NCI-H1436 treated with DMSO at 0.1 percent for 48 hours (cell line): ENCODE measurements at places on chromosomes 11 and 22.

- no peak for DNase-seq
Observed at GRCh38 chr11:103959279-103959942, 77.0 kb upstream of the DDI1 start.

- no peak for DNase-seq
Observed at GRCh38 chr11:77371646-77372045, 70.2 kb upstream of the GDPD4 start.

- DNase-seq, result no peak
Observed at GRCh38 chr11:107705027-107705426, 6.8 kb downstream of the SLN start.

DNA sequence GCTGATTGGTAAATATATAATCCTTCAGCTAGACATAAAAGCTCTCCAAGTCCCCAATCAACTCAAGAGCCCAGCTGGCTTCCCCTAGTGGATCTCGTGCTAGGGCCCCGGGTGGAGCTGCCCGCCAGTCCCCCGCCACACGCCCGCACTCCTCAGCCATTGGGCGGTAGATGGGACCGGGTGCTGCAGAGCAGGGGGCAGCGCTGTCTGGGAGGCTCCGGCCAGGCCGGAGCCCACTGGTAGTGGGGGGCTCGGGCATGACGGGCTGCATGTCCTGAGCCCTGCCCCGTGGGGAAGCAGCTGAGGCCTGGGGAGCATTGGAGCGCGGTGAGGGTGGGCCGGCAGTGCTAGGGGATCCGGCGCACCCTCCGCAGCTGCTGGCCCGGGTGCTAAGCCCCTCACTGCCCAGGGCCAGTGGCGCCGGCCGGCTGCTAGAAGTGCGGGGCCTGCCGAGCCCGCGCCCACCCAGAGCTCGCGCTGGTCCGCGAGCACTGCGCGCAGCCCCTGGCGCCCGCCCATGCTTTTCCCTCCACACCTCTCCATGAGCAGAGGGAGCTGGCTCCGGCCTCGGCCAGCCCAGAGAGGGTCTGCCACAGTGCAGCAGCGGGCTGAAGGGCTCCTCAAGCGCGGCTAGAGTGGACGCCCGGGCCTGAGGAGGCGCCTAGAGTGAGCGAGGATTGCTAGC is 1680.6 kb upstream of the RAG2 start:
- no peak for DNase-seq

GRCh38 chr11:104390651-104391050 is 226.7 kb upstream of the PDGFD start:
- no peak for DNase-seq

DNA sequence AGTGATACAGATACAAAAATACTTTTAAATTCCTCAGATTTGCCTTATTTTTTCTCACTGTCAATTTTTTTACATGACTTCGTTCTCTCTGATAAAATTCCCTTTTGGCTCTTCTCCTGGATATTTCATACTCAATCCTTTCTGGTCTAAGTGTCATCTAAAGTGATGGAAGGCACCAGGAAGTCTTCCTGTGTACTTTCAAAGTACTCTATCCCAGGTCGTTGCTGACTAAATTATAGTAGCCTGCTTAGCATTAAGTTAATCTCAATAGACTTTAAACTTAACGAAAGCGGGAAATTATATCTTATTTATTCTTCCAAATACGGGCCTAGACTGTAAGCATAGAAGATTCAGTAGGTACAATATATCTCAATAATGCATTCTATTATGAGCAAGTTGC is 67.8 kb downstream of the CASP12 start:
- no peak for DNase-seq

DNA sequence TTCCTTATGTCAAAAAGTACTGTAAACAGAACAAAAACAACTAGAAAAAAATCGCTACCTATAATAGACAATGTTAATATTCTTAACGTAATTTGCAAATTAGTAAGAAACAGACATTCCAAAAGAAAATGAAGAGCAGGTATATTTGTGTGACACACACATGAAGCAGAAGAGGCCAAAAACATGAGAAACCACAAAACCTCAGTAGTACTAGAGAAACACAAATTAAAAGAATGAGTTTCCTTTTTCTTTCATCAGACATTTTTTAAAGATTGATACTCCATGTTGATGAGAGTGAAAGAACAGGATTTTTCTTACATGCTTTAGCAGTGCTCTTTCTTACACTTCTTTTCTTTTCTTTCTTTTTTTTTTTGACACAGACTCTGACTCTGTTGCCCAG is 34.2 kb upstream of the PCF11 start:
- no peak for DNase-seq

- no peak for DNase-seq
Observed at GRCh38 chr22:41308544-41308947, 7.2 kb downstream of the ZC3H7B start.

- no peak for DNase-seq
Observed at GRCh38 chr11:7638710-7639642, 34.3 kb downstream of the CYB5R2 start.

DNA sequence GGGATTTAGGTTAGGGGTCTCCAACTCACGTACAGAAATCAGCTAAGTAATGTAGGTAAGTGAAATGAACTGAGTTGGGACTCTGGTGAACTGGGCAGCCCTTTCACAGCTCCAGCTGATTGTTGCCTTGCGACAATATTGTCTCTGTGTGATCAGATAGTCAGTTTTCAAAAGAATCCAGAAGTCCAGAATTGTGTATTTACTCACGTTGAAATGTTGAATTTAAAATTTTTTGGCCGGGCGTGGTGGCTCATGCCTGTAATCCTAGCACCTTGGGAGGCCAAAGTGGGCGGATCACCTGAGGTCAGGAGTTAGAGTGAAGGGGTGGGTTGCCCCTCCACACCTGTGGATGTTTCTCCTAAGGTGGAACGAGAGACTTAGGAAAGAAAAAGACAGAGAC is 18.8 kb upstream of the WDR74 start:
- DNase-seq, result no peak

DNA sequence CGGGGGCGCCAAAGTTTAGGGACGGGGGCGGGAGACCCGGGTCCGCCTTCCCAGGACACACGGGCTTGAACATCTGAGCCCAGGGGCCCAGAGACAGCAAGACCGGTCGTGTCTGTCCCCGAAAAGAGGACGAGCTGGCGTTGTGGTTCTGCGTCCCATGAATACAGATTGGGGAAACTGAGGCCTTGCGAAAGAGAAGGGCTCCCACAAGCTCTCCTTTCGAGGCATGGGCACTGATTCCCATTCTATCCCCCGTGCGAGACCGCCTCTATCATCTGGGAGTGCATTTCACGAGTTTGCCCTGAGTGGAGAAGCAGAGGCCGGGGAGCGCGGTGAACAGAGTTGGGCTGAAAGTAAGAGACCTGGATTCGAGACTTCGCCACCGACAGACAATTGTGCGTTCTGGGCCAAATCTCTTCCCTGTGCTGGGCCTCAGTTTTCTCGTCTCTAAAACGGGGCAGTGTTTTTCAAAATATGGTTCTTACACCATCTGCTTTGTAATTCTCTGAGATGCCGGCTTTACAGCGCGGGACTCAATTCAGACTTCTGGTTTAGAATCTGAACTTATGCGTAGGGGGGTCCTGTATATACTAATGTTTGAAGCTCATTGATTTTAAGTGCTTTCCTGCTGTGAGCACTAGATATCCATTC is 471 bp downstream of the RNF185 start:
- DNase-seq, result no peak

DNA sequence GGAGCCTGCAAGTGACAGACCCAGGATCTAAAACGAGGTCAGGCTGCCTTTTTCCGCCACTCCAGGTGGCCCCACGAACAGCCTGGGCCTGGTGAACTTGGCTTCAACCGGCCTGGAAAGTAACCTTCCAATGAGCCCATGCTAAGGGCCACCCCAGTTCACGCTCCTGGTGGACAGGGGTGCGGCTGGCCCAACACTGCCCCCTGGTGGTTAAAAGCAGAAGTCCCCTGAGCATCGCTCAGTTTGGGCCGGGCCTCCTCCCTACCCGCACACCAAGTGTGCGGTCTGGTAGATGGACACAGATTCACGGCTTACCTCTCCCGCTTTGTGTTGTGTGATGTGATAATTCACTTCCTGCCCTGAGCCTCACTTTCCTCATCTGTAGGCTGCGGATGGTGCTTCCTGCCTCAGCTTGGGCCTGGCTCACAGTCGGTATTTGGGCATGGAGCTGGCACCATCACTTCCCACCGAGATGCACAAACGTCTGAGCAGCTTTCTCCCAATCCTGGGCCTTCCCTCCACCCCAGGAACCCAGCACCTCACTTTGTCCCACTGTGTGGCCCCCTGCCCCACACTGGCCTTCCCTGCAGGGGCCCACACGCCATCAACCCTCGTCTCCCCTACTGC is 13.7 kb upstream of the SEC14L3 start:
- DNase-seq, result no peak

- no peak for DNase-seq
Observed at GRCh38 chr11:46560300-46560991, 33.4 kb downstream of the AMBRA1 start.

DNA sequence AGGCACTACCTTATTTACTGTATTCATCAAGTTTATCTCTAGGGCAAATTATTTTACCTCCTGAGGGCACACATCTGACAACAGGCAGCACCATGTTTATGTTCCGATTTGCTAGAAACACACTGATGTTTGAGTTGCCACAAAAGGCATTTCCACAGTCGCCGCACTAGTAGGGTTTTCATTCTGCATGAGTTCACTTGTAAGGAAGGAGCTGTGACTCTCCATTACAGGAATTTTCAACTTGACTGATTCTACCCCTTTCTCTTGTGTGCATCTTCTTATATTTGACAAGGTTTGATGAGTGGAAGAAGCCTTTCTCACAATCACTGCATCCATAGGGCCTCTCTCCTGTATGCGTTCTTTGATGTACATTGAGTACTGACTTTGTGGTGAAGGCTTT is 455.9 kb upstream of the CNTN5 start:
- no peak for DNase-seq

GRCh38 chr22:47136671-47137070 is 374.2 kb downstream of the TBC1D22A start:
- no peak for DNase-seq

DNA sequence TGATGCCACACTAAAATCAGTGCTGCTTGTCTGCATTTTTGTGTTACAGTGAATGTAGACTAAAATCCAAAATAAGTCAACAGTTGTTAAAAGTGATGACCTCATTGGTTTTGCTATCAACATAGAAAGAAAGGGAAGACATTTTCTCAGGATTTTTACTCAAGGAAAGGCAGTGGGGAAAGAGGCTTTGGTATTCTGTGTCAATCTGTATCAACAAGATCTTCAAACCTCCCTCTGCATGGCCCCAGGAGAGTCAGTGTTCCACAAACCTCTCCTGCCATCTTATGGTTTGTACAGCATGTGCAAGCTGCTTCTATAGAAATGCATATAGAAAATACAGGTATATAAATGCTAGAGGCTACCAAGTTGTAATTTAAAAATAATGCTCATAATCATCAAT is 13.8 kb upstream of the OR51M1 start:
- no peak for DNase-seq

DNA sequence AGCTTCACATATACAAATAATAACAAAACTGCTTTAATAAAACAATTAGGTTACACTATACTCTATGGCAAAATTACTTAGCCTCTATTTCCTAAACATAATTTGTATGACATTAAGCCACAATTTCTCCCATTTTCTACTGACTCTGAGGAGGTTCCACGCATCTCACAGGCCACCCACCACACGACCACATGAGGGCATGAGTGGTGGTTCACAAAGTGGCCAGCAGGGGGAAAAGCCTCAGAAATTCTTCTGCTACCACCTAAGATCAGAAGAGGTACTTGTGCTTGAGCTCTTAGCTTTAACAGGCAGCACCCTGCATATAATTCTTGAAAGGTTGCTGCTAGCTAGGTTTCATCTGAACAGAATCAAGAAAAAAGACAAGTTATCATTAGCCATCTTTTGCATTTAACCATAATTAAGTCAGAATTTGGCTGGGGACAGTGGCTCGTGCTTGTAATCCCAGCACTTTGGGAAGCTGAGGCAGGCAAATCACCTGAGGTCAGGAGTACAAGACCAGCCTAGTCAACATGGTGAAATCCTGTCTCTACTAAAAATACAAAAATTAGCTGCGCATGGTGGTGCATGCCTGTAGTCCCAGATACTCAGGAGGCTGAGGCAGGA is 7.7 kb downstream of the LPXN start:
- DNase-seq, result no peak

- no peak for DNase-seq
Observed at GRCh38 chr11:20351751-20352262, 11.7 kb upstream of the HTATIP2 start.

DNA sequence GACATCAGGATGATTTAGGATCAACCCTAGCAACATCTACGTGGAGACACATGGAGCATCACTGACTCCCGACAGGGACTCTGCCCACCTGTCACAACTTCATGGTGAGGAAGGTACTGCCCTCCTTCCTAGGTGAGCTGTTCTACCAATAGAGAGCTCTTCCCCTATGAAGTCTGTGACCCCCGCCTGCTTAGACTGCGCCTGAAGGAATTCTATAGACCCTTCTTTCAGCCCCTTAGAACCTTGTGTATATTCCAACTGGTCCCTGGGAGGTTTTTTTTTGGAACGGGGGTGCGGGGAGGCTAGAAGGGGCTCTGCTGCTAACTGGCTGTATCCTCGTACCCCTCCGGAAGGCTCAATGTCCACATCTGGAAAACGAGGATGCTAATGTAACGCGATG is 566 bp downstream of the INTS4 start:
- no peak for DNase-seq

- no peak for DNase-seq
Observed at GRCh38 chr22:38184788-38185187, 3.2 kb upstream of the PLA2G6 start.

DNA sequence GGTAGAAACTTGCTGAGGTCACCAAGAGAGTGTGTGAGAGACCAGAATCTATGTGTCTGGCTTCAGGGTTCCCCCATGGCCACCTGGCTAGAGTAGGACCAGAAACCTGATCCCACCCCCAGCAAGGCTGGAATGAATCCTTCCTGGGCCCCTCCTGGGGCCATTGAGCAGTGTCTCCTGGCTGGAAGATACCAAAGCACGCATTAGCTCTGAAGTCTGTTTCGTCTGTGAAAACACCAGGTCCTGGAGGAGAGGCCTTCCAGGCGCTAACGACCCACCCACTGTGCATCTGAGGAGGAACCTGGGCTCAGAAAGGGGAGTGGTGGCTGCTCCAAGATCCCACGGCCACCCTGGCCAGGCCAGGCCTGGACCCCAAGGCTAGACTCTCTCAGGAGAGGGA is 15.5 kb upstream of the TSKU start:
- DNase-seq, result no peak

DNA sequence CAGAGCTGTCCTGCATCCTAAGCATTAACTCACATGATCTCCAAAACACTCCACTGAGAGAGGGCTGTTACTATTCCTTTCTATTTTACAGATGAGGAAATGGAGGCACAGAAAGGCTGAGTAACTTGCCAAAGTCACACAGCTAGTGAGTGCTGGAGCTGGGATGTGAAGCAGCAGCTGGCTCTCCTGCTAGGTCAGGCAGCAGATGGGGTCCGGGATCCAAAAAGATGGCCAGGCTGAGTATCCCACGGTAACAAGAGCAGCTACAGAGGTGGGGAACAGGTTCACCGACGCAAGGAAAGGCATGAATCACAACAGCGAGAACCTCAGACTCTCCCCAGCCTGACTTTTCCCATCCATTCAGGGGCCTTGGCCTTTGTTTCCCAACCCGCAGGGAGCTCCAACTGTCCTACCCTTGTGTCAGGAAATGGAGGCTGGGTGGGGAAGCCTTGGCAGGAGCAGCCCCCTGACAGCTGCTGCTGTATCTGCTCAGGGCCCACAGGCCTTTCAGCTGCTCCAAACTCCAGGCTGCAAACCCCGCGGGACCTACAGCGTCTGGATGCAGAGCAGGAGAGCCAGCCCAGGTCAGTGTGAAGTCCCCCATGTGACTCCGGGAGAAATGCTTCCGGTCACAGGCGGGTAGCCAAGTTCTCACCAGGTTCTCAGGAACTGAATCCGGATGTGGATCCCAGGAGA is 29.5 kb downstream of the DKK3 start:
- no peak for DNase-seq
